ENCODE measurements at places on chromosomes 3 and 15.

- DNase-seq: peak; percentile 28
Observed at GRCh38 chr15:31977812-31978661, 52.3 kb upstream of the CHRNA7 start.

DNA sequence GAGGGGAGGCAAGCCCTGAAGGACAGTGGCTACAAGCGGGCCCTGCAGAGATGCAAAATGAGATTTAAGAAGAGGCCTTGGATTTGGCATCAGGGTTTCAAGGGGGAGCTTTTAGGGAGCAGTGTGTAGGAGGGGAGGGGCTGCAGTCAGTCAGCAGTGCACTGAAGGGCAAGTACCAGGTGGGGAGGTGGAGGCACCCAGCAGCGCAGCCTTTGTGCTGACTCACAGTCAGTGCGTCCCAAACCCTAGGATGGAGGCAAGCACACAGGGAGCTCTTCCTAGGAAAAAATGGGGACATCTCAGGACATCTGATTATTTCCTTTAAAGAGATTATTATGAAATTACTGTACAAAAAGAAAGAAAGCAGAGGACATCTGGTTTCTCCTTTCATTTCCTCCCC is 80.0 kb downstream of the AAGAB start:
- no peak for DNase-seq

DNA sequence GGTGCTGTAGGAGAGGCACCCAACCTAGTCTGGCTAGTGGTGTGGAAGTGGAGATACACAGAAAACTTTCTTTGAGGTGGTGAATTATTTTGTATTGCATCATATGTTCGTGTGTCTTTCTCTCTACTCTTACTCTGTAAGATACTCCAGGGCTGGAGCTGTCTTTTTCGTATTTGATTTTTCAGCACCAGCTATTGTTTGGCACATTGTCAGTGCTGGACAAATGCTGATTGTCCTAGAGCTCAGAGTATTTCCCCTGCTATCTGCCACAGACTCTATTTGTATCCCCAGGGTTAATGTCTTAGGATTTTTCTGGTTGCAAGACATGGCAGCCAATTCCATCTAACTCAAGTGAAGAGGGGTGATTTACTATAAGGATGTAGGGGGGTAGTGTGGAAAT is 110.5 kb downstream of the SAMMSON start:
- no peak for DNase-seq

DNA sequence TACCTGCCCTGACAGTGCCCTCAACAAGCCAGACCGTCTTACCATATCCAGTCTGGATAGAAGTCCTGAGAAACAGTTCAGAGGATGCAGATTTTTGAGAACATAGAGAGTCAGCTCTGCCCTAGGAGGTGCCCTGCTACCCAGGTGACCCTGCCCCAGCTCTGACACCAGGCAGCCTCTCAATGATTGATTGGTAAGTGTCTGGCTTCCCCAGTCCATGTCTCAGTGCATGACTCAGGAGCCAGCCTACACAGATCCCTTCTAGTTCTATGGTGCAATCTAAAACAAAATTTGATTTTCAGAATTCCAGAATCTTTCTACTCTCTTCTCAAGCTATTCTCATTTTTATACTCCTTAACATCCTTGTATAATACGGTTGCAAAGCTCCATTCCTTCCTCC is 292.1 kb downstream of the VPS13C start:
- no peak for DNase-seq

DNA sequence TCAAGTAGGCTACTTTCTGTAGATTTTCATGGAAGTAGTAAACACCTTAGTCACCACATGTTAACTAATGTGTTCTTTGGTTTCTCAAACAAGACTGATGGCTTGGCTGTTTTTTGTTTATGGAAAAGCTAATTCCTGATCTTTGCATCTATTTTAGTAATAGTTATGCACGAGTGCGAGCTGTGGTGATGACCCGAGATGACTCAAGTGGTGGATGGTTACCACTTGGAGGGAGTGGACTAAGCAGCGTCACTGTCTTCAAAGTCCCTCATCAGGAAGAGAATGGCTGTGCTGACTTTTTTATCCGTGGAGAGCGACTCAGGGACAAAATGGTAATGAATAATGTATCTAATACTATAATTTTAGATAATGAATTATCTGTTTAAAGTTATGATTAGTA is 46.6 kb downstream of the SPRED1 start:
- DNase-seq: no peak

GRCh38 chr3:169029674-169030285 is 633.7 kb downstream of the MECOM start:
- no peak for DNase-seq

- DNase-seq: no peak
Observed at GRCh38 chr3:14177580-14178246, 688 bp downstream of the XPC start.

- DNase-seq: no peak
Observed at GRCh38 chr3:43699864-43700263, 9.1 kb downstream of the ABHD5 start.

- no peak for DNase-seq
Observed at GRCh38 chr3:10471054-10471688, 34.2 kb downstream of the ATP2B2 start.

DNA sequence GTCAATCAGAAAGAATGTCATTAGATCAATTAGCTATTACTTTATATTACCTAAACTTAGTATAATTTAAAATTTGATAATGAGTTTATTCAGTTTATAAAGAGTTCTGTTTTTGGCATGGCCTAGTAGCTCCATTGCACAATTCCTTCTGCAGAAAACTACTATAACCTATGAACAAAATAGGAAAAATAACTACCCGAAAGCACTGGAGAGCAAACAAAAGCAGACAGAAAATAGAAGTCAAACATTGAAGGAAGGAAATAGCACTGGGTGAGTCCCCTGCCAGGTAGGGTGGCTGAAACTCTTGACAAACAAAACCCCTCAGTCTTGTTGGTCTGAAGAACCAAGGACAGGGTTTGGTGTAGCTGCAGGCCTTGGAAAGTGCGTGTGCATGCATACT is 37.5 kb downstream of the CMC1 start:
- DNase-seq: no peak

- DNase-seq: no peak
Observed at GRCh38 chr3:185340751-185341150, 22.2 kb upstream of the MAP3K13 start.

DNA sequence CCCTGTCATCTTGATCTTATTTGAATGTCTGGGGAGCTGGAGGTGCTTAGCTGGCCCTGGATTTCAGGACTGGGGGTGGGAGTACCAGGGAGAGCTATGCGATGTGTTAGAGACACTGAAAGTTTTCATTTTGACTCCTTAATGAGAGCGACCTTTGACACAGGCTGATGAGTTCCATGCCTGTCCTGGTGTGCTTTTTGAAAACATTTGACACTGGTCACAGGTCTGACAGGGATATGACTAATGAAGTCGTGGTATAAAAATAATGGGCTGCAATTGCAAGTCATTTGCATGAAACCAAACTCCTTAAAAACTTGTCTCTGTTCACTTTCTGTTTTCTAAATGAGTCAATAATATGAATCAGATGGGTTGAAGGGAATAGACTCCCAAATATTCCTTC is 81.9 kb downstream of the MECOM start:
- DNase-seq: no peak

DNA sequence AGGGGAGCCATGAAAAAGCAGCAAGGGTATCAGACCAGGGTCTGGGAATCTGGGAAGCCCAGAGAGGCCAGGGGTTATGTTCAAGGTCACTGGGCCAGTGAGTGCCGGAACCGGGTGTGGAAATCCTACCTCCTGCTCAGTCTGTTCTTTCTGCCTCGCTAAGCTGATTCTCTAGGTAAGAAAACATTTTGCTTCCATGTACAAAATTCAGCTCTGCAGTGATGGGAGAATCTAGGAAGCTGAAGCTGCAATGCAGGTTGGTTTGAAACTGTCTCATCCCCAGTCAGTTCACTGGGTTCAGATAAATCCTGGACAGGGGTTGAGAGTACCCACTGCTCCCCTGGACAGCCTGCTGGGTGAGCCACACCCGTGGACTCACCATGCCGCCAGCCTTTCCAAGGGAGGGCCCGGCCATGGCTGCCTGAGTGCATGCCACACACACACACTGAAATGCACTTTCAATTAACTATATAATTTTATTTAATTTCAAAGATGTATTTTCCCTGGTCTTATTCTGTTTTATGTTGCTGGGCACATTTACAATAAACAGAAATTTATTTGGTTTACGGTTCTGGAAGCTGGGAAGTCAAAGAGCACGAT is 108.4 kb downstream of the CORO2B start:
- DNase-seq: no peak

DNA sequence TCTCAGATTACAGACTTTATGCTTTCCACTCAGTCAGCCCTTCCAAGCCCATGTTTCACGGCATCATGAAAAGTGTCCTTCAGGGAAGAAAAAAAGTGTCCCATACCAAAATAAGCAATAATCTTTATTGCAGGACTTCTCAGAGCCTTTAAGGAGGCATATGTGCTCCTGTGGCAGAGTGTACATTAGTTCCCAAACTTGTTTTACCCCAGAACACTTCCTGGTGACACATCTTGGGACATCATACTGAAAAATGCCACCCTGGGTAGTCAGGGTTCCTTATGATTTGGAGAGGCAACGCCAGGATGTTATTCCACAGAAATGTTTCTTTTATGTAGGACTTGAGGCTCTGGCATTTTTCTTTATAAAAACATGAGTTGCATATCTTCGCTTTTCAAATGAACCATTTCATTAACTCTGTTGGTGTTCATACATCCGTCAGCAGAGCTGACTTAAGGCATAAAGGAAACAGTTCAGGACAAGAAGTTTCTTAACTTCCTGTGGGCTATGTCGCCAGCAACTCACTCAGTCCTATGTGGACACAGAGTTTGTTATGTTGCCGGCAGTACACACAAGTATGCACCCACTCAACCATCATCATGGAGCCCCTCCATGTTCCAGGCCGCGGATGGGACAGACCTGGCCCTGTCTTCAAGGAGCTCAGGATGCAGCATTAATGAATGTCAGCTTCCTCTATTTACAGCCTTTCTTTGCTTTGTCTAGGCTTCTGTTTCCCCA is 63.8 kb downstream of the CASR start:
- no peak for DNase-seq

GRCh38 chr3:173617490-173617889 is 219.9 kb downstream of the NLGN1 start:
- no peak for DNase-seq

DNA sequence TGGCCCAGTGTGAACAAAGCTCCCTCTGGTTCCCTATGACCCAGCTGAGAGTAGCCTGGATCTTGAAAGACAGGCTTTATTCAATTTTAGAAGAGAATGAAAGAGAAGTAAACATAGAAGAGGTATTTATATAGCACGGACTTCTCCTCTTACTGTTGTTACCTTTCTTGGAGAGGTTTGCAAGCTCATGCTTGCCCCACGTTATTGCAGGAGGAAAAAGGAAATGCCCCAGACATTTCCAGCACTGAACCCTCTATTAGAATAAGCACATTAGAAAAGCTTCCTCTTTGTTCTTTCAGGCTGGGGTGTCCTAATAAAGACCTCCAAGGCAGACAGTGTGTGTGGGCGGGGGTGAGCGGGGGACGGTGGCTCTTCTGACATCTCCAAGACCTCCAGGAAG is 98.7 kb upstream of the AGBL1 start:
- no peak for DNase-seq

- DNase-seq: no peak
Observed at GRCh38 chr3:189508784-189509501, 122.2 kb upstream of the TP63 start.

DNA sequence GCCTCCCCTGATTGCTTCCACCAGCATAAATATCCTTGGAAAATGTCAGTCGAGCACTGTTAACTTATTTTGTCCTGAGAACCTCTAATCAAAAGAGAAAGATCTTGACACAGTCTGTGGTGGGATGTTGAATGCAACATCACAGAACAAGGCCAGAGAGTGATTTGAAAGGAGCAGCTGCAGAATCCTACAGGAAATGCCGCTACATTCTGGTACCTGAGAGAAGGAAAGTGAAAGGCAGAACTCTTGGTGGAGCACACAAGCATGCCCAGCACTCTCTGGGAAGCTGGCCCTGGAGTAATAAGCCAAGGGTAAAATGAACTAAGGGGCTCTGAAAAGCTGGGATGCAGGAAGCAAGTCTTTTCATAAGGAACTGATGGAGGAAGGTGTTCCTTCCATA is 75.8 kb downstream of the CBLB start:
- DNase-seq: no peak

- DNase-seq: no peak
Observed at GRCh38 chr15:93270937-93271467, 182.0 kb upstream of the RGMA start.

DNA sequence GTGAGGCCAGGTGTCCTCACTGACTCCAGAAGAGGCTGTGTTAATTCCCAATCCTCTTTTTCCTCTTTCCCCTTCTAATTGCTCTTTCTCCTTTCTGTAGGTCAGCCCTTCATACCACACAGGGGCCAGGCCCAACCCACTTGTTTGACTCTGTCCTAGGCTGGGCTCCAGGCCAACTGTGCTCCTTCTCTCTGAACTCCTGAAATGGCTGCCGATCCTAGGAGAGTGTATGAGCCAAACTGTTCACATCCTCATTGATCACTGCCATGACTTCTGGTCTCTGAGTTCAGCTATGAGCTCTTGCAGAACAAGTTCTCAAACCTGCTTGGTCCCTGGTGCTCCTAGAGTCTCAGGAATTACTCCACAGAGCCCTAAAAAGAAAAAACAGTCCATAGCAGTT is 145.1 kb downstream of the VGLL4 start:
- no peak for DNase-seq

DNA sequence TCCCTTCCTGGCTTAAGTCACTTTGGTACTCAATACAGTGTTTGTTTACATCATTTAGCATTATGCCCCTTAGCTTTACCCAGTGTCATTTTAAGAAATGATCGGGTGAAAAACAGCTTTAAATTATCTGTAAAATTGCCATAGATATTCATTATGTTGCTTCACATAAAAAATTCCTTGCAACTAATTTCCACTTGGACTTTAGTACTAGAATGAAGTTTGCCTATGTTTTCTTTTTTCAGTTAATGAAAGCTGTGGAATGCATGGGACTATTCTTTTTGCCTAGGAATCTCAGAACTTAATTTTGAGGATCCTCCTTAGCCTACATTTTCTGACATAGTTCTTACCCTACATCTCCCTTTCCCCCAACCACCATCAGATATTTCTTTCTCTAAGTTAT is 38.4 kb downstream of the CCNL1 start:
- DNase-seq: no peak

- DNase-seq: no peak
Observed at GRCh38 chr3:62597491-62597890, 224.1 kb upstream of the FEZF2 start.

GRCh38 chr15:79595995-79596622 is 164.0 kb downstream of the MINAR1 start:
- DNase-seq: peak; percentile 1

DNA sequence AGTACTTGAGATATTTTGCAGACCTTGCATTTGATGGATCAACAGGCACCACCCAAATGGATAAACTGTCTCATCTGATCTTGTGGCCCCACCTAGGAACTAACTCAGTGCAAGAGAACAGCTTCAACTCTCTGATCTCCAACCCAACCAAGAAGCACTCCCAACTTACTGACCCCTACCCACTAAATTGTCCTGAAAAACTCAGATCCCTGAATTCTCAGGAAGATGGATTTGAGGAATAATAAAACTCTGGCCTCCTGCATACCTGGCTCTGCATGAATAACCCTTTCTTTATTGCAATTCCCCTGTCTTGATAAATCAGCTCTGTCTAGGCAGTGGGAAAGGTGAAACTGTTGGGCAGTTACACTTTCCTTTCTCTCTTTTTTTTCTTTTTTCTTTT is 247.9 kb downstream of the ZPLD1 start:
- DNase-seq: no peak

All from stimulated activated CD8-positive, alpha-beta memory T cell treated with anti-CD3 and anti-CD28 coated beads, Interleukin-4, amount 100 ng/mL, for 24 hours (primary cell).